Activated CD4-positive, alpha-beta memory T cell treated with anti-CD3 and anti-CD28 coated beads for 36 hours (primary cell): ENCODE measurements at places on chromosomes 1 and 21. TPM values are rescaled to one million over a fixed set of nuclear protein-coding genes. Genes with fewer than 3 reads are reported as not detected.

GRCh38 chr1:168470901-168471431, 72.8 kb downstream of the XCL2 start:
- peak overlapping the region; percentile 6 for H3K27ac ChIP-seq
- no peaks in the 10 kb centered on the region for H3K27me3 ChIP-seq
- H3K4me1 ChIP-seq = peaks cover 50% of the 10 kb centered on the region
- no peak overlapping the region for H3K4me3 ChIP-seq

DNA sequence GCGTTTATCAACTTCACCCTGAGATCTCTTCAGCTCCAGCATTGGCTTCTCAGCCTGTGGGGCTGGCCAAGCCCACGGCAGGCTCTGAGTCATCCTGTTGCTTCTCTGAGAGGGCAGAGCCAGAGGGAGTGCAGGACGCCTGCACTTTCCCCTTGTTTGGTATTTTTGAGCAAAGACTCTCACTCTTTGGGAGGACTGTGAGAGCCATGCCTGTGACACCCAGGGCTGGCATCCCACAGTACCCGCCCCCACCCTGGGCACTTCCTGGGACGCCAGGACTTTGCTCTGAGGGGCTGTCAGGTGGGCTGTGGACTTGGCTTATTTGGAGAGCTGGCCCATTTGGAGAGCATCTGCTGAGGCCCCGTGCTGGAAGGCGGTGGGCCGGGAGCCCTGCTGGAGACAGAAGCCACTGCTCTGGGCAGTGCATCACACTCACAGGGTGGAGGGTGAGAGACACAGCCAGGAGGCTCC, 37.4 kb downstream of the VANGL1 start:
- H3K27me3 ChIP-seq = no peaks in the 10 kb centered on the region
- no peaks in the 10 kb centered on the region for H3K4me1 ChIP-seq
- no peak overlapping the region for H3K4me3 ChIP-seq
- H3K36me3 ChIP-seq = no peaks in the 10 kb centered on the region

DNA sequence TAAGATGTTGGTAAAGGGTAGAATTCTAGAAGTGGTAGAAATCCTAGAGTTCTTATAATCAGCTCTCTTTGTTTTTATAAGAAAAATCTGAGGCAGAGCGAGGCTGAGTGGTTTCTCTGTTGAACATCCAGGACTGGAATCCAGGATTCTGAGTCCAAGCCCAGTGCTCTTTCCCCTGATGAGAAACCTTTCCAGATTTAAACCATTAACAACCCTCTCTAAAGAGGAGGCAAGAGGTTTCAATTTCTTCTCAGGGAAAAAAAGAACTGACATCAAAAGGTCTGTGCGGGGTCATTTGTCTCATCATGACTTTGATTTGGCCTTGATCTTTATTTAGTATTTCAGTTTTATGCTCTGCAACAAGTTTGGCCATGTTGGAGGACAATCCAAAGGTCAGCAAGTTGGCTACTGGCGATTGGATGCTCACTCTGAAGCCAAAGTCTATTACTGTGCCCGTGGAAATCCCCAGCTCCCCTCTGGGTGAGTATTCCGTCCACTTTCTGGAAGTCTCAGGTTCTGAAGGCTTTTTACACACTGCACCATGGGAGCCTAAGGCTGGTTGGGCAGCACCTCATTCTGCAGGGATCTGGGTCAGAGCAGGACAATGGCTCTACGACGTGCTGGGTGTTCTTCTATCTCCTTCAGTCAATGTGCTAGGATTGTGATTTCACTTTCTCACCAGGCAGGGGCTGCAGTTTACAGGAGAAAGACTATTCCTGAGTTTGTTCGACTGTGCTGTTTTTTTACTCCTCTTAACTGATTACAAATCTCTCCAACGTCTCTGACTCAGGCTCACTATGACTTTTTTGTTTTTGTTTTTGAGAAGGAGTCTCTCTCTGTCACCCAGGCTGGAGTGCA, 18.9 kb upstream of the CCT8 start:
- H3K4me3 ChIP-seq = no peak overlapping the region
- no peaks in the 10 kb centered on the region for H3K27me3 ChIP-seq
- H3K4me1 ChIP-seq = peaks cover 15% of the 10 kb centered on the region
- H3K27ac ChIP-seq = no peak overlapping the region
- DNase-seq = no peak

DNA sequence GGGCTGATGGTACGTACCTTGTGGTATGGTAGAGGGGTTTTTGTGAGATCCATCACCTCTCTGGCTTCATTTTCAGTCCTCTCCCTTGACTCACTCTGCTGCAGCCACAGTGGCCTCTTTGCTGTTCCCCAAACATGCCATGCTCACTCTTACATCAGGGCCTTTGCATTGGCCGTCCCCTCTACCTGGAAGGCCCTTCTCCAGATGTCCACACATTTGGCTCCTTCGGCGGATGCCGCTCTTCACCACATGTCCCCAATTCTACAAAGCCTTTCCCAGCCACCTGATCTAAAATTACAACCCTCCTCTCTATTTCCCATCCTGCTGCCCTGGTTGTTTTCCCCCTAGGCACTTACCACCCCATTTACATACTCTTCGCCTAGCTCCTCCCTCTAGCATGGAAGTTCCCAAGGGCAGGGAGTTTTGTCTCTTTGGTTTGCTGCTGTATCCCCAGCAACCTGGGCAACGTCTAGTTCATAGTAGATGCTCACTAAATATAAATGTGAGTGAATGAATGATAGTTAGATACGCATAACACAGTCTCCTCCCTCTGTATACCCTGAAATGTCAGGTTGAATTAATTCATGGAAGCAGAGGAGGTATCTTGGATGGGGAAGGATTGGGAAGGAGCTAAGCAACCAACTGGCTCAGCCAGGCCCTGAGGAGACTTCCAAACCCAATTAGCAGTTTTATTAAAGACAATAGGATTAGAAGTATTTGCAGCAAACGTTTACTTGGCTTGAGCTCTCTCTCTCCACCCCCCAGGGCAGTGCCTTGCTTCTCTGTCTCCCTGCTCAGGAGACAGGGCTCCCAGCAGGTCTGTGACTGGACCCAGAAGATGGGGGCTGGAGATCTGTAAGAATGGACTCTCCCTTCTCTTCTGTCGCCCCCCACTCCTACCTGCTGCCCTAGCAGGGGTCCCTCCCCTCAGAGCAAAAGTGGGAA, 264.2 kb downstream of the GRIK3 start:
- no peak for DNase-seq
- no peak overlapping the region for H3K4me3 ChIP-seq
- H3K4me1 ChIP-seq = no peaks in the 10 kb centered on the region

Gene LCE1D
- not detected for total RNA-seq

Gene MAP3K7CL
- 4.8 TPM for total RNA-seq

Gene AADACL4
- total RNA-seq = not detected

Gene NPL
- 7.8 TPM for total RNA-seq

- no peak for DNase-seq
- no peak overlapping the region for H3K4me3 ChIP-seq
- no peaks in the 10 kb centered on the region for H3K4me1 ChIP-seq
- no peak overlapping the region for H3K27ac ChIP-seq
- peaks cover 5% of the 10 kb centered on the region for H3K27me3 ChIP-seq
- H3K36me3 ChIP-seq = no peaks in the 10 kb centered on the region
Measured at GRCh38 chr1:184504040-184504954, 117.5 kb downstream of the C1orf21 start.

DNA sequence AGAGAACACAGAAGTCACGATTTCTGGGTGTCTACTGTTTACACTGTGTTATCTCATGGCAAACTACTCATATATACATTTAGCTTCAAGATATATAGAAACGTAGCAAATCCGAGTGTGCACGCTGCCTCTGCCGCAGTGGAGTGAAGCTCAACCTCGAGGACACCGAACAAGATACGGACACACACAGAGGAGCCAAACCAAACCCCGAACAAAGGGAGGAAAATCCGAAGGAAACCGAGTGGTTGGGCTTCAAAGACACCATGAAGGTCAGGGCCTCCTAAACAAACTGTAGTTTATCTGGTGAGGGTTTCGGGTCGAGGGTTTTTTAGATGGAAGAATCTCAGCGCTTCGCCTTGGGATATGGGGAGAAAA, 34.5 kb downstream of the SLC45A1 start:
- no peak overlapping the region for H3K4me3 ChIP-seq
- no peak for DNase-seq
- no peak overlapping the region for H3K27ac ChIP-seq
- peaks cover 10% of the 10 kb centered on the region for H3K36me3 ChIP-seq
- peaks cover 2% of the 10 kb centered on the region for H3K4me1 ChIP-seq

GRCh38 chr1:12436817-12437599, 181.0 kb downstream of the DHRS3 start:
- H3K4me3 ChIP-seq = no peak overlapping the region
- peak; percentile 61 for DNase-seq
- peaks cover 79% of the 10 kb centered on the region for H3K4me1 ChIP-seq
- no peaks in the 10 kb centered on the region for H3K27me3 ChIP-seq

GRCh38 chr21:25171438-25171837, 435.8 kb downstream of the MRPL39 start:
- H3K36me3 ChIP-seq = no peaks in the 10 kb centered on the region
- no peak for DNase-seq
- H3K27ac ChIP-seq = no peak overlapping the region
- H3K27me3 ChIP-seq = no peaks in the 10 kb centered on the region
- H3K4me3 ChIP-seq = no peak overlapping the region

DNA sequence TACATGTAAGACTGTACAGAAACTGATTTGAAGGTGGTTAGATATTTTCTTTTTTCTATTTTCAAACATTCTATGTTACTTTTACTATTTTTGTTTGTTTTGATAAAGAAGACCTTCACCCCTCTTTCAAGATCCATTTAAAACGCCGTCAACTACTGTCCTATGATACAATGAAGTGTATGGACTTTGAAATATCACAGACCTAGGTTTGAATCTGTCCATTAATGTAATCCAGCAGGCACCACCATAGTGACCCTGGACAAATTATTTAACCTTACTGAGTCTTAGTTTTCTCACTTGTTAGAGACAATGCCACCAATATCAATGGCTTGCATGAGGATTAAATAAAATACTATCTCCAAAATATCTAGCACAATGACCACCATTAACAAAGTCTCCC, 2.0 kb downstream of the FRRS1 start:
- no peak overlapping the region for H3K27ac ChIP-seq
- no peaks in the 10 kb centered on the region for H3K36me3 ChIP-seq
- no peak overlapping the region for H3K4me3 ChIP-seq
- H3K4me1 ChIP-seq = peaks cover 6% of the 10 kb centered on the region
- no peak for DNase-seq

- H3K4me3 ChIP-seq = no peak overlapping the region
- no peak overlapping the region for H3K27ac ChIP-seq
- DNase-seq = no peak
- H3K36me3 ChIP-seq = no peaks in the 10 kb centered on the region
Measured at GRCh38 chr1:241413974-241414373, 57.0 kb upstream of the RGS7 start.
